H1 (cell line): ENCODE measurements at places on chromosomes 7 and 10.

- DNase-seq = no peak
Observed at GRCh38 chr10:68992636-68993440, 4.2 kb downstream of the KIFBP start.

- DNase-seq = no peak
Observed at GRCh38 chr10:112724404-112724991, 225.5 kb upstream of the TCF7L2 start.

- no peak for DNase-seq
Observed at GRCh38 chr7:99042957-99043356, 101.0 kb downstream of the SMURF1 start.

- DNase-seq = peak; percentile 13
Observed at GRCh38 chr7:47318395-47319182, 263.3 kb downstream of the TNS3 start.

- no peak for DNase-seq
Observed at GRCh38 chr7:44057181-44057848, 8.1 kb downstream of the PGAM2 start.

GRCh38 chr10:109895848-109896247 lies 27.5 kb downstream of the XPNPEP1 start:
- no peak for DNase-seq

GRCh38 chr10:55398497-55398882 lies 597.5 kb upstream of the PCDH15 start:
- no peak for DNase-seq

DNA sequence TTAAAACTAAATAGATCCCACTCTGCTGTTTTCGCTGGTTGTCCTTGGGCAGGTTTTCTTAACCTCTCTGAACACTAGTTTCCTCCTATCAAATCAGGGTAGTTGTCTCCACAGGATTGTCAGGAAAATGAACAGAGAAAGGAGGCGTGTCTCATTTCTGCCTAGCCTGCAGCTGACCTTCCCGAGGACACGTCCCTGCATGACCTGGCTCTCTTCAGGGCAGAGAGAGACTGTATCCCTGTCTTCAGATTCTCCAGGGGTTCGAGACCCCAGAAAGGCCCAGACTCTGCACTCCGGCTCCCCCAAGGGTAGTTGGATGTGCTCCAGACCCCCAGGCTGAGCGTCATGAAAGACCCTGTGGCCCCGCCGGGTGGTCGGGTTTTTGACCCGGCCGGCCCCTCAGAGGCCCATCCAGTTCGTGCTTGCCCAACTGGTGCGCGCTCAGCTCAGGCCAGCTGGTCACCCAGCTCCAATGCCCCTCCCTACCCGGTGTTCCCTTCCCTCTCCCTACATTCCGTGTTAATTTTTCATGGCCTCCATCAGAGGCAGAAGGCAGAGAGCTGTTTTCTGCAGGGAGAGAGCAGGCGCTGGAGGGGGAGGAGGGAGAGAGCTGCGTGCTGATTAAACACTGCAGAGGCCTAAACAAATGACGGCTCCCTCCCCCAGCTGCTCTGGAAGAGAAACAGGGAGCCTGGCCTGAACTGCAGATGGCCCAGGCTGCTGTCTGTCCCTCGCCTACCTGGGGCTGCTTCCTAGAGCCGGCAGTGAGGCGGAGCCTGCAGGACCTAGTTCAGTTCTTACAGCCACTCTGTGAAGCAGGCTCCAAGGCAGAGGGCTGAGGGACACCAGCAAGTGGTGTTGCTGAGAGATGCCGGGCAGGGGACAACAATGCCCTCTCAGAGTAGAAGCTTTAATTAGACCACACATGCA lies 86.2 kb upstream of the PPIF start:
- no peak for DNase-seq

GRCh38 chr7:64802699-64803098 lies 8.5 kb downstream of the ZNF138 start:
- DNase-seq = no peak

DNA sequence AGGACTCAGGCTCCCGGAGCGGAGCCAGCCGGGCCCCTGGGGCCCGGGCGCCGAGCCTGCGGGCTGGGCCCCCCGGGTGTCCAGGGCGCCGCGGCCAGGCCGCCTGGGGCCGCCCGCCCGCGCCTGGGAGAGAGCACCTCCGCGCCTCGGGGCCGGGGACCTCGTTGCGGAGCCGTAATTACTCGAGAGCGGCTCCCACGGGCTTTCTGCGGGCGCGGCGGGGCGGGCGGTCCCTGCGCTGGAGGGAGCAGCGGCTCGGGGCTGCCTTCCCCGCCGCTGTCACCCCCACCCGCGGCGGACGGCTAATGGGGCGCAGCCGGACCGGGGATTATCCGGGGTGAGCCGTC lies 1.5 kb downstream of the GNB2 start:
- no peak for DNase-seq

DNA sequence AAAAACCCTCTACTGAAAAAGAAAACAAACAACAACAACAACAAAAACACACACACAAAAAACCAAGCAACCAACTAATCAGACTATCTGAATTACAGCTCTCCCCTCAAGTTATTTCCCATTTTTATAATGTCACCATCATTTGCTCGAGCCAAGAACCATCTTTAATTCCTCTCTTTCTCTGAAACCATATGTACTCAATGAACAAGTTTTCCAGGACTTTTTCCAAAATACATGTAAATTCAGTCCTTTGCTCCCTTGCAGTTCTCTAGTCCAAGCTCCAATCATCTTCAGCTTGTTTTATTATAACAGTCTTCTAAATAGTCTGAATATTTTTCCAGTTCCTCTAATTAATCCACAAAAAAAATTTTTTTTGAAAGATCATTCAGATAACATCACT lies 506.0 kb downstream of the NXPH1 start:
- no peak for DNase-seq

DNA sequence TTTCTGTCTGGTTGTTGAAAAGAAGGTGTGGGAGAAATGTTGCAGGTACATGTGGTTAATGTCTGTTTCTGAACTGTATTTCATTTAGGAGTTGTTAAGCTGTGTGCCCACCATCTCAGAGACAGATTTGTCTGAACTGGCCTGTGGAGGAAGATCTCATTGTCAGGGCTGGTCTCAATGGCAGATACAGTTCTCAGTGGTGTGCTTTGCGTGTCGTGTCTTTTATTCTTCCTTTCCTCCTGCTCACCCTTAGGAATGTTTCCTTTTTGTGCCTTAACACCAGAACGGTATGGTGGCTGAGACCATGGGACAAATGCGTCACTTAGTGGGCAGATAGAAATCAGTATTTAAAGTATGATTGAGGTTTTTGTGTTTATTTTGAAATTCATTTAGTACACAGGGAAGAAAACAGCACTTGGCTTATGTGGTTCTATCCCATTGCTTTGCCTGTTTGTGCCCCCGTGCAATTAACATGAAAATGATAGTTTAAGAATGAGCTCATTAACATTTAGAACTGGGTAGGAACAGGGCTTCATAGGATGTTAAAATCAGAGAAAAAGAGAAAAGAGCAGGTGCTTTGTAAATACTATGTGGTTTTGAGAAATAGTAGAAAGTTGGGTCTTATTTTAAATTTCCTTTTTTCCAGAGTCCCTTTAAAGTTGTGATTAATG lies 112.6 kb downstream of the AUTS2 start:
- no peak for DNase-seq
